ENCODE measurements at places on chromosomes 12 and 14. TPM values are rescaled to one million over a fixed set of nuclear protein-coding genes. Genes with fewer than 3 reads are reported as not detected.

Gene WNT5B
- total RNA-seq, result 2.0 TPM

Gene OTX2
- not detected for total RNA-seq

Gene LGR5
- total RNA-seq, result not detected

Gene WNT1
- 0.24 TPM for total RNA-seq

Gene CLEC4C
- not detected for total RNA-seq

Gene POTEM
- not detected for total RNA-seq

Gene REP15
- 1.4 TPM for total RNA-seq

Gene GLT8D2
- total RNA-seq, result 0.13 TPM

Gene COCH
- total RNA-seq, result 1.3 TPM

Gene KRT74
- not detected for total RNA-seq

Gene ACSM4
- not detected for total RNA-seq

Gene PRB2
- not detected for total RNA-seq

Gene OXA1L
- total RNA-seq, result 127 TPM

Gene FBXO21
- total RNA-seq, result 24.8 TPM

Gene NANOG
- total RNA-seq, result not detected

Gene GPD1
- 0.88 TPM for total RNA-seq

Gene FGF23
- total RNA-seq, result not detected

Gene BDKRB2
- not detected for total RNA-seq

Gene TROAP
- 46.0 TPM for total RNA-seq

Gene KRT3
- total RNA-seq, result 0.08 TPM

Gene CTSG
- total RNA-seq, result not detected

Gene AMIGO2
- total RNA-seq, result 11.6 TPM

Gene BEST3
- not detected for total RNA-seq

Gene ANKRD33
- total RNA-seq, result not detected

Gene PIWIL1
- not detected for total RNA-seq

Gene MRPS35
- 59.8 TPM for total RNA-seq
